ENCODE measurements at places on chromosomes 4 and X. TPM values are rescaled to one million over a fixed set of nuclear protein-coding genes. Genes with fewer than 3 reads are reported as not detected.

STBD1 gene
- total RNA-seq: 1.9 TPM

XPNPEP2 gene
- 0.61 TPM for total RNA-seq

CDX4 gene
- total RNA-seq: not detected

ZNF718 gene
- 11.3 TPM for total RNA-seq

PFKFB1 gene
- 0.15 TPM for total RNA-seq

F9 gene
- not detected for total RNA-seq

CPLX1 gene
- 2.1 TPM for total RNA-seq

FAM114A1 gene
- total RNA-seq: 0.71 TPM

HPSE gene
- 18.9 TPM for total RNA-seq

AKAP4 gene
- total RNA-seq: not detected

NAP1L5 gene
- total RNA-seq: 4.1 TPM

XAGE2 gene
- total RNA-seq: not detected

NR0B1 gene
- not detected for total RNA-seq

SEPTIN6 gene
- total RNA-seq: 278 TPM

AWAT2 gene
- total RNA-seq: not detected

TENM3 gene
- total RNA-seq: not detected

CCSER1 gene
- not detected for total RNA-seq

SPANXD gene
- not detected for total RNA-seq

PLAC8 gene
- 200 TPM for total RNA-seq

CT45A2 gene
- not detected for total RNA-seq

ADGRA3 gene
- 5.1 TPM for total RNA-seq

PASD1 gene
- not detected for total RNA-seq

TRPC3 gene
- total RNA-seq: 1.1 TPM

SLC6A8 gene
- 3.1 TPM for total RNA-seq

INPP4B gene
- 27.0 TPM for total RNA-seq

CNKSR2 gene
- total RNA-seq: 6.5 TPM

CSAG2 gene
- total RNA-seq: not detected

IRS4 gene
- total RNA-seq: not detected

TRIM75 gene
- not detected for total RNA-seq

UNC5C gene
- total RNA-seq: not detected

MMRN1 gene
- 0.27 TPM for total RNA-seq

CT45A5 gene
- not detected for total RNA-seq

SEC31A gene
- 174 TPM for total RNA-seq

DDX3X gene
- total RNA-seq: 315 TPM

TLR2 gene
- total RNA-seq: 4.6 TPM

LRP2BP gene
- total RNA-seq: 0.59 TPM

GASK1B gene
- total RNA-seq: not detected

MAGEC3 gene
- not detected for total RNA-seq

MGAT4D gene
- not detected for total RNA-seq

F8A2 gene
- total RNA-seq: not detected

TEX13C gene
- not detected for total RNA-seq

ARHGEF6 gene
- 97.4 TPM for total RNA-seq

NXF2B gene
- total RNA-seq: not detected

SLC6A14 gene
- total RNA-seq: not detected

HSD17B11 gene
- total RNA-seq: 22.2 TPM

LEF1 gene
- total RNA-seq: 215 TPM

RPA4 gene
- 0.83 TPM for total RNA-seq

SPIN2A gene
- total RNA-seq: 0.95 TPM

DMRTC1 gene
- total RNA-seq: not detected

TMEM255A gene
- total RNA-seq: not detected

PAGE5 gene
- total RNA-seq: not detected

MAP7D2 gene
- 0.12 TPM for total RNA-seq

SOD3 gene
- not detected for total RNA-seq

PCSK1N gene
- 0.56 TPM for total RNA-seq

HMX1 gene
- not detected for total RNA-seq

P2RY4 gene
- 0.34 TPM for total RNA-seq

NAP1L2 gene
- 2.3 TPM for total RNA-seq
